Right lobe of liver (tissue), 6 donors: ENCODE measurements at places on chromosomes 16 and 17. TPM values are rescaled to one million over a fixed set of nuclear protein-coding genes. Genes with fewer than 3 reads are reported as not detected.

- no peak overlapping the region for H3K27ac ChIP-seq
- no peak overlapping the region for H3K4me3 ChIP-seq
- peaks cover 7% of the 10 kb centered on the region for H3K4me1 ChIP-seq
- H3K36me3 ChIP-seq = no peaks in the 10 kb centered on the region
- no peaks in the 10 kb centered on the region for H3K27me3 ChIP-seq
Observed at GRCh38 chr17:83175119-83175821, 95.9 kb downstream of the METRNL start.

GRCh38 chr17:6555331-6556120, 829 bp downstream of the PITPNM3 start:
- DNase-seq = no peak
- H3K4me1 ChIP-seq = peaks cover 6% of the 10 kb centered on the region
- H3K27me3 ChIP-seq = no peaks in the 10 kb centered on the region
- no peak overlapping the region for H3K27ac ChIP-seq

GRCh38 chr17:79959042-79959441, 76.6 kb downstream of the TBC1D16 start:
- H3K36me3 ChIP-seq = no peaks in the 10 kb centered on the region
- H3K4me3 ChIP-seq = no peak overlapping the region
- H3K4me1 ChIP-seq = no peaks in the 10 kb centered on the region
- no peaks in the 10 kb centered on the region for H3K27me3 ChIP-seq
- DNase-seq = no peak

GRCh38 chr16:19859603-19860002, 25.0 kb downstream of the GPRC5B start:
- no peaks in the 10 kb centered on the region for H3K4me1 ChIP-seq
- no peak for DNase-seq
- H3K27ac ChIP-seq = no peak overlapping the region

PAQR4 gene
- 0.93 TPM for total RNA-seq

TLCD2 gene
- total RNA-seq = 5.4 TPM

FBXW10B gene
- not detected for total RNA-seq

DNA sequence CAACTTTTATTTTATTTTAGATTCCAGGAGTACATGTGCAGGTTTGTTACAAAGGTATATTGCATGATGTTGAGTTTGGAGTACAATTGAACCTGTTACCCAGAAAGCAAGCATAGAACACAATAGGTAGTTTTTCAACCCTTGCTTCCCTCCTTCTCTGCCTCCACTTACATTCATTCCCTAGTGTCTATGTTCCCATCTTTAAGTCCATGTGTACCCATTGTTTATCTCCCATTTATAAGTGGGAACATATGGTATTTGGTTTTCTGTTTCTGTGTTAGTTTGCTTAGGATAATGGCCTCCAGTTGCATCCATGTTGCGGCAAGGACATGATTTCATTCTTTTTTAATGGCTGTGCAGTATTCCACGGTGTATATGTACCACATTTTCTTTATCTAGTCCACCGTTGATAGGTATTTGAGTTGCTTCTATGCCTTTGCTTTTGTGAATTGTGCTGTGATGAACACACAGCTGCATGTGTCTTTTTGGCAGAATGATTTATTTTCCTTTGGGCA, 114.0 kb upstream of the NACA2 start:
- H3K36me3 ChIP-seq = no peaks in the 10 kb centered on the region
- H3K27ac ChIP-seq = no peak overlapping the region
- no peak overlapping the region for H3K4me3 ChIP-seq
- no peak for DNase-seq
- H3K27me3 ChIP-seq = no peaks in the 10 kb centered on the region

DNA sequence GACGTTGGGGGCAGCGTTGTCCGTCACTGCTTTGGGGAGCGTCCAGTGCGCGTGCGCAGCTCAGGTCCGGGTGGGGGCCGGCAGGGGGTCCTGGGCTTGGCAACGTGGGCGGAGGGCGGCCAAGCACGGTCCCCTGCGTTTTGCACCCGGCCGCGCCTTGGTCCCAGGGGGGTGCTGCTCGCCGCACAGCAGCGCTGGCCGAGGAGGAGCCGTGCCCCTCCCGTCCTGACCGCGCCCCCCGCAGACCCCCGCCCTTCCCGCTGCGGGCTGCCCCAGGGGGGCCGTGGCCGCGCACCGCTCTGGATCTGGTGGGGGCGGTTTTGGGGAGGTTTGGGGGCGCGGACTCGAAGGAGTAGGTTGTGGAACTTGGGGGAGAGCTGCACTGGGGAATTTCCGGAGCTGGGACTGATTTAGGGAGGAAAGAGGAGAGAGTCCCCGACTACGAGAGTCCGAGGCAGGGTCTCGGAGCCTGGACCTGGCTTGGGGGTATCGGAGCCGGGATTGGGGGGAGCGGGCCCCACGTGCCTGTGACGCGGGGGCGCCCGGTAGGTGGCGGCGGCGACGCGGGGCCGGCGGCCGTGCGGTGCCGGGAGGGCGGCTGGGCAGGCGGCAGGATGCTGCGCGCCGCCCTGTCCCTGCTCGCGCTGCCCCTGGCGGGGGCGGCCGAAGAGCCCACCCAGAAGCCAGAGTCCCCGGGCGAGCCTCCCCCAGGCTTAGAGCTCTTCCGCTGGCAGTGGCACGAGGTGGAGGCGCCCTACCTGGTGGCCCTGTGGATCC, at the start of gene SLC9A5:
TSS of gene SLC9A5 (plus strand) at position 579 of the 777 bp plus-strand sequence. CDS start at position 615, 36 bp downstream.
- peak; percentile 43 for DNase-seq
- H3K36me3 ChIP-seq = no peaks in the 10 kb centered on the region
- H3K4me3 ChIP-seq = peak within 1 kb of the TSS; percentile 33
- no peaks in the 10 kb centered on the region for H3K27me3 ChIP-seq
- H3K4me1 ChIP-seq = peaks cover 42% of the 10 kb centered on the region
- no peak within 1 kb of the TSS for H3K27ac ChIP-seq

GRCh38 chr17:78585006-78585630, 7.9 kb upstream of the DNAH17 start:
- no peaks in the 10 kb centered on the region for H3K27me3 ChIP-seq
- H3K27ac ChIP-seq = no peak overlapping the region
- H3K4me3 ChIP-seq = no peak overlapping the region
- DNase-seq = no peak
- no peaks in the 10 kb centered on the region for H3K4me1 ChIP-seq

OR1F1 gene
- not detected for total RNA-seq

BRIP1 gene
- 1.2 TPM for total RNA-seq

GRCh38 chr16:55433030-55433429, 46.0 kb upstream of the MMP2 start:
- H3K36me3 ChIP-seq = no peaks in the 10 kb centered on the region
- H3K27ac ChIP-seq = no peak overlapping the region
- H3K4me1 ChIP-seq = no peaks in the 10 kb centered on the region
- DNase-seq = no peak
- no peak overlapping the region for H3K4me3 ChIP-seq

MYH8 gene
- not detected for total RNA-seq

DNA sequence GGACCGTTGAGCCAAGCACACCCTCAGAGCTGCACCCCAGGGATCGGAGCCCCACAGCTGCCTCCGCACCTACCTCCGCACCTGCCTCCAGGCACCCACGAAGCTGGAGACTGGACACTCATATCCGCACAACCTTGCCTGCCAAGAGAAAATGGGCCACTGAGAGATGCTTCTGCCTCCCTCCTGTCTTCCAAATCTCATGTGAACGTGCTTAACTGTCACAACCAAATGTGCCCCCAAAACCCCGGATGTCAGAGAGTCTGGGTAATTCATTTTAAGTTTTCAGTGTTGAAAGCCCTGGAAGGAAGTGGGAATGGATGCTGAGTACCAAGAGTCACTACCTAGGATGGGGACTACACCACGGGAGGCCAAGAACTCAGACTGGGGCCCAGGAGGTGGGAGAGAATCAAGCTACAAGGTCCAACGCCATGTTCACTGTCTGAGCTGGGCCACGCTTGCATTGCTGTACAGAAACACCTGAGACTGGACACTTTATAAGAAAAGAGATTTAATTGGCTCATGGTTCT, 49.5 kb upstream of the MEAK7 start:
- H3K27ac ChIP-seq = no peak overlapping the region
- H3K4me3 ChIP-seq = no peak overlapping the region
- no peaks in the 10 kb centered on the region for H3K36me3 ChIP-seq
- no peaks in the 10 kb centered on the region for H3K4me1 ChIP-seq
- DNase-seq = no peak

SYNGR3 gene
- not detected for total RNA-seq

HYDIN gene
- 0.25 TPM for total RNA-seq

NACA2 gene
- not detected for total RNA-seq

SRRM2 gene
- total RNA-seq = 419 TPM

ZDHHC7 gene
- total RNA-seq = 22.1 TPM

ZG16B gene
- 0.53 TPM for total RNA-seq

- no peaks in the 10 kb centered on the region for H3K27me3 ChIP-seq
- no peaks in the 10 kb centered on the region for H3K36me3 ChIP-seq
- no peak overlapping the region for H3K4me3 ChIP-seq
Observed at GRCh38 chr16:23802776-23803175, 33.0 kb upstream of the PRKCB start.

DNA sequence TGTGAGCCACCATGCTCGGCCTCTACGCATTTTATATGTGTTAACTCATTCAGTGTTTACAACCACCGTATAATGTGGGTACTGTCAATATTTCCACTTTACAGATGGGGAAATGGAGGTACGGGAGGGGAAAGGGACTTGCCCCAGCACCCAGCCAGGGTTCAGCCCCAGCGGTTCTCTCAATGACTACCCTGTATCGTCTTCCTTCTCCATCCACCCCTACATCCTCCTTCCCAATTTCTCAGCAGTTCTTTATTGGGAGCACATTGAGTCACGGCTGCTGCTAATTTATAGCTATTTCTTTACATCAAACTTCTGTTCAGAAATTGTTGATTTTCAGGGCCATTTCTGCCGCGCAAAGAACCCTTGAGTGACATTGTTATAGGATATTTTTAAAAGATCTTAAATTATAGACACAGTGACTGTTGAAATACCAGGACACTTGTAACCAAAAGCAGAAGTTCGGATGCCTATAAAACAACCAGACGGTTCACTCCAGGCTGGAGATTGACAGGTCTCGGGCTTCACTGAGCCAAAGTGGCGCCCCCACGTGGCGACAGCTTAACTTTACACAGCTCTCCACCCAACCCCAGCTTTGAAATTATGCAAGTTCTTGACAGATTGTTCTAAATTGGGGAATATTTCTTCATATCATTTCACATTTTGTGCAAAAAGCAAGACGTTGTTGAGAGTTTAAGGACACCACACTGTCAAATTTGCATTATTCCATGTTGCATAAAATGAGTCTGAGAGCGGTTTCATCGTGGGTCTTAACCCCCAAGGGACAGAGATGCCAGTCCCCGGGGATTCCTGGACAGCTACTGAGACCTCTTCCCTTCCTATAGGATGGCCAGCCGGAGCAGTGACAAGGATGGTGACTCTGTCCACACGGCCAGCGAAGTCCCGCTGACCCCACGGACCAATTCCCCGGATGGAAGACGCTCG, 11.8 kb downstream of the SYT17 start:
- H3K36me3 ChIP-seq = no peaks in the 10 kb centered on the region
- no peaks in the 10 kb centered on the region for H3K4me1 ChIP-seq
- H3K4me3 ChIP-seq = no peak overlapping the region
- no peak for DNase-seq
- H3K27me3 ChIP-seq = no peaks in the 10 kb centered on the region
- H3K27ac ChIP-seq = no peak overlapping the region

DNA sequence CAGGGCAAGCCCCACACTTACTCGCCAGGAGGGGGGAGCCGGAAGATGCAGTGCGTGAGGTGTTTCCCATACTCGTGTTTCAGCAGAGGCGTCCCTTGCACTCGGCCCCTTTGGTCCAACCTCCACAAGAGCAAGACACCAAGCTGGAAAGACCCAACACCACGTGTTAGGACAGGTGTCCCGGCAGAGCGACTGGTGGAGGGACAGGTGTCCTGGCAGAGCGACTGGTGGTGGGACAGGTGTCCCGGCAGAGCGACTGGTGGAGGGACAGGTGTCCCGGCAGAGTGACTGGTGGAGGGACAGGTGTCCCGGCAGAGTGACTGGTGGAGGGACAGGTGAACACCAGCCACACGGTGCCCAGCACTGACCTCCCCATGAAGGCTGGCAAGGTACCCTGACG, 19.4 kb downstream of the IFT140 start:
- no peak for DNase-seq
- H3K36me3 ChIP-seq = no peaks in the 10 kb centered on the region
- H3K4me3 ChIP-seq = no peak overlapping the region
- H3K27me3 ChIP-seq = no peaks in the 10 kb centered on the region
- no peaks in the 10 kb centered on the region for H3K4me1 ChIP-seq

DNA sequence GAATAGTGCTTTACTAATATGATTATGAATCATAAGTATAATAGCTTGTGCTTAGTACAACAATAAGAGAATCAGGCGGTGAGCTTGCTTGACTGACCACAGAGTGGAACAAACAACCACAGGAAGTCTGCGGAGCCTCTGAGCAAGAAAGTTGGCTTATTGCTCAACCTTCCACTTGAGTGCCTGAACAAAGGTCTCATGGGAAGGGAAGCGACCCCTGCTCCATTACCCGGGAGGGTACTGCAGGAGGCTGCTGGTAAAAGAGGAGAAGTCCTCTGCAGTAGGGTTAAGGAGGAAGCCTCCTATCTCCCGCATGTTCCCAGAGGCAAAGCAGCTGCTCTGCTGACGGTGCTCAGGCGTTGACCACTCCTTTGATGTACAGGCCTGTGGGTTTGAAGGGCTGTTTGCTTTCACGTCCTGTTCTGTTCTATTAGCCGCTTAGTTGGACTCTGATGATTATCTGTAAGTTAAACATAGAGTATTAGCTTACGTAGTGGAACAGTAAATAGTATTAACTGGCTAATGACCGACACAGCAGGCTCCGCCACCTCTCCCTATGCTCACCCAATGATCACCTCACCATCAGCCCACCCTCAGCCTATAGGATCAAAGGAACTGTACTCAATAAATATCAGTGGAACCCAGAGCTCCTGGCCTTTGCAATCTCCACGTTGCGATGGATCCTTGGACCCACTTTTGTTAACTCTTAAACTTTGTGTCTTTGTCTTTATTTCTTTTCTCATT, 17.5 kb downstream of the ALOX15B start:
- H3K4me3 ChIP-seq = no peak overlapping the region
- peaks cover 38% of the 10 kb centered on the region for H3K4me1 ChIP-seq
- no peak for DNase-seq
- peaks cover 6% of the 10 kb centered on the region for H3K27me3 ChIP-seq
- no peak overlapping the region for H3K27ac ChIP-seq
- no peaks in the 10 kb centered on the region for H3K36me3 ChIP-seq

DNA sequence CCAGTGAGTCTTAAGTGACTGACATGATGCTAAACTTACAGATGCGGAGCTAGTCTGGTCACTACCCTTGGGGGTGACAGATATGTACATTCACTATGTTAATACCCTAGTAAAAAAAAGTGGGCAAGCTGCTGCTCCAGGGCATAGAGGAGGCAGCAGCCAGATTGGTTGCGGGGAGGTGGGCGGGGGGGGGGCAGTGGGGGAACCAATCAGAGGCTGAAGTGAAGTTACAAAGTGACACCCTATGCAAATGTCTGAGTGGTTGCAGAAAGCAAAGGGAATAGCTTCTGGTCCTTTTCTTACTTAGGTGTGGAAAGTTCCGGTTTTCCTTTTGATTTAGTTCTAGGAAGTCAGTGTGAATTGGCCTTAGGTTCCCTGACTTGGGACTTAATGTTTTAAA, 12.1 kb downstream of the NDEL1 start:
- H3K4me1 ChIP-seq = peaks cover 6% of the 10 kb centered on the region
- no peak overlapping the region for H3K27ac ChIP-seq
- no peaks in the 10 kb centered on the region for H3K27me3 ChIP-seq
- DNase-seq = no peak
- H3K4me3 ChIP-seq = no peak overlapping the region
- peaks cover 48% of the 10 kb centered on the region for H3K36me3 ChIP-seq
